ENCODE measurements at places on chromosomes 7 and 10. TPM values are rescaled to one million over a fixed set of nuclear protein-coding genes. Genes with fewer than 3 reads are reported as not detected.

Gene CLRN3
- not detected for total RNA-seq

Gene OPN4
- not detected for total RNA-seq

Gene EVX1
- not detected for total RNA-seq

Gene MAD1L1
- 60.0 TPM for total RNA-seq

DNA sequence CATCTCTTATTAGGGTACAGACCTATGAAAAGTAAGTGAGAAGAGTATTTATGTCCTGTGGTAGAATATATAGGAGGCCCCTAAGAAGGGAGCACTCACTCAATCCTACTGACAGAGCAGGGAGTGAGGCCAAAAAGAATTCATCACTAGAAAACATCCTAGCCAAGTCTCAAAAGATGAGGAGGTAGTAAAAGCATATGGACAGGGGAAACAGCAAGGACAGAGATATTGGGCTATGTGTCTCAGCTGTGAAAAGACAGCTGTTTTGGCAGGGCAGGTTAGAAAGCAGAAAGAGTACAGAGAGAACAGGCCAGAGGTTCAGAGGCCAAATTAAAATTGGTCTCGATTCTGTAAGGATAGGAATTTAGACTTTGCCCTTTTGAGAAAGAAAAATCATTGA lies 548.3 kb upstream of the ANKRD30A start:
- H3K27ac ChIP-seq = no peak overlapping the region
- no peak overlapping the region for H3K4me3 ChIP-seq
- no peak for DNase-seq
- H3K4me1 ChIP-seq = no peaks in the 10 kb centered on the region
- H3K36me3 ChIP-seq = no peaks in the 10 kb centered on the region

DNA sequence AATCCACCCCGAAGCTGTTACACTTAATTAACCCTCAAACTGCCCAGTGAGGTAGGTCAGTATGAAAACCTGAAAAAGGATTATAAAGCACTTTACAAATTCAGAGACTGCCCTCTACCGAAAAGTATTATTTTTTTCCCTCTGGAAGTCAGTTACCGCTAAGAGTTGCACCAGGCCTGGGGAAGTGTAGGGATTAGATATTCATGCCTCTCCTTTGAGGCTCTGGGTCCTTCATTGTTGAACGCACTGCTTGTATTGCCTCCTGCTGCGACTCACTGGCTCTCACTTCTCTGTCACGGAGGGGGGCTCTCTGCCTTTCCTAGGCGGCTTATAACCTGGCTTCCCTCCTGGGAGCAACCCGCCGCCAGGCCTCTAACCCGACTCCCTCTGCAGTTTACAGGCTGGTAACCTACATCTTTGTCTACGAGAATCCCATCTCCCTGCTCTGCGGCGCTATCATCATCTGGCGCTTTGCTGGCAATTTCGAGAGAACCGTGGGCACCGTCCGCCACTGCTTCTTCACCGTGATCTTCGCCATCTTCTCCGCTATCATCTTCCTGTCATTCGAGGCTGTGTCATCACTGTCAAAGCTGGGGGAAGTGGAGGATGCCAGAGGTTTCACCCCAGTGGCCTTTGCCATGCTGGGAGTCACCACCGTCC lies 2.7 kb downstream of the RHBDD2 start:
- peaks cover 17% of the 10 kb centered on the region for H3K4me1 ChIP-seq
- H3K36me3 ChIP-seq = peaks cover 33% of the 10 kb centered on the region
- no peak overlapping the region for H3K27ac ChIP-seq
- H3K27me3 ChIP-seq = no peaks in the 10 kb centered on the region
- H3K4me3 ChIP-seq = no peak overlapping the region

DNA sequence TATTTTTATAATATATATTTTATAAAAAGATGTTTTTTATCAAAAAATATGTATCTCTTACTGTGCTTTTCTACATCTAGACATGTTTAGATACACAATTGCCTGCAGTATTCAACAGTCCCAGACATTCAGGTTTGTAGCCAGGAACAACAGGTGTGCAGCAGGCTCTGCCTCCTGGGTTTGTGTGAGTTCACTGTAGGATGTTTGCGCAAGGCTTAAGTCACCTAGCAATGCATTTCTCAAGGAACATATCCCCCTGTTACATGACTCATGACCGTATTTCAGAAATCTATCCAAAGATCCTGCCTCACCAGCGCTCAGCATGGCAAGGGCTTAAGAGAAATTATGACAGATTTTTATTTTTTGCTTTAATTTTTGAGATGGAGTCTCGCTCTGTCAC lies 41.5 kb downstream of the PITRM1 start:
- H3K4me1 ChIP-seq = peaks cover 2% of the 10 kb centered on the region
- H3K4me3 ChIP-seq = no peak overlapping the region
- no peaks in the 10 kb centered on the region for H3K27me3 ChIP-seq
- H3K27ac ChIP-seq = no peak overlapping the region

- H3K27me3 ChIP-seq = no peaks in the 10 kb centered on the region
- no peak overlapping the region for H3K4me3 ChIP-seq
- no peaks in the 10 kb centered on the region for H3K4me1 ChIP-seq
- no peak overlapping the region for H3K27ac ChIP-seq
Measured at GRCh38 chr7:113314594-113314993, 196.2 kb upstream of the SMIM30 start.
